ENCODE measurements at places on chromosomes 16 and 17.

- no peak for DNase-seq
These were observed 4.0 kb downstream of the KIFC3 start for GRCh38 chr16:57798267-57798810.

DNA sequence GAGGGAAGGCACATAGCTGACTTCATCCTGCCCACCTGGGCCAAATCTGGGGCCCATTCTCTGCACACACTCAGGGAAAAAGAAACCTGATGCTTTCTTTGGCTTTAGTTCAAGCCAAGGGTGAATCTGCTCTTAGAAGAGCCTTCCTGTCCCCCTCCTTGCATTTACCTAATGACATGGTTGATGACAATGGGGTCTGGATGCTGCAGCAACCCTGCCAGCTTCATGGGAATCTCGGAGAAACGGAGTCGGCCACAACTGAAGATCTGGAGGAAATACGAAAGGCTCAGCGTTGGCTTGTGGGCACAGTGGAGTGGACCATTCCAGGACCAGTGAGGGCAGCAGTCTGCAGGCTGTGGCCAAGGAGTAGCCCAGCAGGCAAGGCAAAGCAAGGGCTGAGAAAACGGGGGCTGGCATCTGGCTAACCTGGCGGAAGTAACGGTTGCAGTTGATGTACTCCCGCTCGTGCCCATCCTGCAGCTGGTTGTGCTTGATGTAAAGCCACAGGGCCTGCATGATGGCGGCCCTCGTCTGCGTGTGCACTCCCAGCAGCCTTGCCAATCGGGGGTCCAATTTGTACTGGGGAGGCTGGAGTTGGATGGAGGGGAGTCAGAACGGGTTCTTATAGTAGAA, 6.4 kb upstream of the FTSJ3 start:
- DNase-seq = no peak

- DNase-seq = no peak
These were observed 1.9 kb upstream of the ST6GALNAC1 start for GRCh38 chr17:76645481-76645880.

- DNase-seq = no peak
These were observed 460 bp upstream of the SLC13A2 start for GRCh38 chr17:28472871-28473497.

GRCh38 chr16:6835941-6836340, 496.7 kb upstream of the RBFOX1 start:
- DNase-seq = no peak

GRCh38 chr17:55198690-55199370, 65.9 kb upstream of the HLF start:
- no peak for DNase-seq

Data from mammary epithelial cell (primary cell).